Stimulated activated CD4-positive, alpha-beta T cell treated with anti-CD3 and anti-CD28 coated beads, Interleukin-15, amount 100 ng/mL, for 1 hour (primary cell): ENCODE measurements at places on chromosomes 12 and 14.

DNA sequence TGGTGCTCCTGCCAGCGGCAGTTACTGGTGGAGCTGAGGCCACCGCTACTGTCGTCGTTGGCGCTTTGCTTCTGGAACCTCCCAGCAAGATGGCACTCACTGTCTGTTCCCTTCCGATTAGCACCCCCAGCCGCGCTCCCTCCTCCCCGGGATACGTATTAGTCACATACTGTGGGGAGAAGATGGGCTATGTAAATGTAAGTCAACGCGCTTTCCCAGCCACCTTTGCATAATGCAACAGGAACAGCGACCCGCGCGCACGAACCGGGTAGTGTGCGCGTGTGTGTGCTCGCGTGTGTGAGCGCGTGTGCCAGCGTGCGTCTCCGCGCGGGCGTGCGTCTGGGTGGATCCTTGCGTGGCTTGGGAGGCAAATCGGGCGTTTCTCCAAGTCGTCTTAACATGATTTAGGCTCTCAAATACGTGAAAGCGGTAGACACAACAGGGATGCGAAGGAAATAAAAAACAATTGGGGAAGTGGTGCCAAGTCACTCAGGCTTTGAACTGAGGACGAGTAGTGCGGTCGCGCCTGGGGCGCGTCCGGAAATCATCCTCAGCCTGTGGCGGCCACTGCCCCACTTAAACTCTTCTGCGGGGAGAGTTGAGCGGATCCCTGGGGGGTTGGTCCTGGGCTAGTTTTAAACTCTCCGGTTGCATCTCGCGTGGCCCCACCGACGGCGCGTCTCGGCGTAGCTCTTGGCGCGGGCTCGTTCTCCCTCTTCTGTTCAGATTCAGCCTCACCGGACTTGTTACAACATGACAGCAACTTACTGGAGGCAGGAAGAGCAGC, 1.8 kb downstream of the FLRT2 start:
- no peak for DNase-seq

DNA sequence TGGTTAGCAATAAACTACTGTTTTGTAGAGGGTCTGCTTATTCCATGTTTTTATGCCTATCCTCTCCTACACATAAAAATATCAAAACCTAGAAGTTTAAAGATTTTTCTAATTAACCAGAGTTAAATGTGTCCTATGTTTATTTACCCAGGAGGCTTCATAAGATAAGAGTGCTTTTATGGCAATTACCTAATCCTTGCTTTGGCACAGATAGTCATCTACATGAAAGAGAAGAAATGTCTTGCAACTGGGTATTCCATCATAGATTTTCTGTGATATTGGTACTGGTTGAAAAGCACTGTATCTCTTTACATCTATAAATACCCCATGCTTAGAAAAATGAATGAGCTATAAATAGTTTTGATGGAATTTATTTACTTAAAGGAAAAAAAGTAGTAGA, 277.1 kb downstream of the CPNE8 start:
- no peak for DNase-seq

DNA sequence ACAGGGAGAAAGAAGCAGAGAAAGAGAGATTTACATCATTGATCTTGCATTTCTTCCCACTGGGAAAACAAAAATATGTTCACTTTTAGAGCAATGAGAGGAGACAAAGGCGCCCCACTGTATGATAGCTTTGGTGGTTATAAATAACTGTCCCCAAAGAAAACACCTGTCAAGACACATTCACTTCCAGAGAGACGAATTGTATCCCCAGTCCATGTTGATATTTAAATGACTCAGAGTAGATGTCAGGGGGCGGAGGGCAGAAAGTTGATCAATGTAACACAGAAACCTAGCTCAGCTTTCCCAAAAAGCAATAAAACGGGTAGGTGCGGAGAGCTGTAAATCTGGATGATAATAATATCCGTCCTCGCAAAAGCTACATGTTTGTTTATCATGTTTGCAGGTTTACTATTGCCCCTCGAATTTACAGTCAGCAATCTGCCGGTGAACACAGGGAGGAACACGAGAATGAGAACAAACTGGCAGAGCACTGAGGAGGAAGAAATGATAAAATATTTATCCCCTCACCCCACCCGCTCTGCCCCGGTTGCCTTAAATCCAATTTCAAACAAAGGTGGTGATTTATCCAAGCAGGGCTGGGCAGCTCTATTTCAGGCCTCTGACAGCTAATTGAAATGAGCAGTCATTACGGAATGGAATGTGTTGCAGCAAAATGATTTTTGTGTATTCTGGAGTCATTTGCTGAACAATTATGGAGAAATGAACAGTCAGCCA, 84.4 kb downstream of the CMKLR1 start:
- no peak for DNase-seq

DNA sequence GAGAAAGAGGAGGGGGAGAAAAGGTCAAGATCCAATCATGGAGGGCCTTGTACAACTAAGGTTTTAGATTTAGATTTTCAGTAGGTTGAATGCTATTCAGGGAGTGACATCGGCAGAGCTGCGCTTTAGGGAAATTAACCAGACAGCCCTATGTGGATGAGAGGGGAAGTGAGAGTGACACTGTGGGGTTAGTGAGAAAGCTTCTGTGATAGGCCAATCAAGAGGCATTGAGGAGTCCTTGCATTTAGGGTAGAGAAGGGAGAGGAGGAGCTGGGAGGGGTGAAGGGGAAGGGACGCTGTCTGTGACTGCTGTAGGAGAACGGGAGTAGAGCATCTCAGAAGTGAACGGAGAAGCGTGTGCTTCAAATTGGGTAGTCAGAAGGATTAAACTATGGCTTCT, 3.4 kb downstream of the HSD17B6 start:
- no peak for DNase-seq

GRCh38 chr12:66241061-66242043, 52.3 kb downstream of the IRAK3 start:
- DNase-seq = no peak

- no peak for DNase-seq
Observed at GRCh38 chr14:100187247-100187833, 27.9 kb upstream of the DEGS2 start.

DNA sequence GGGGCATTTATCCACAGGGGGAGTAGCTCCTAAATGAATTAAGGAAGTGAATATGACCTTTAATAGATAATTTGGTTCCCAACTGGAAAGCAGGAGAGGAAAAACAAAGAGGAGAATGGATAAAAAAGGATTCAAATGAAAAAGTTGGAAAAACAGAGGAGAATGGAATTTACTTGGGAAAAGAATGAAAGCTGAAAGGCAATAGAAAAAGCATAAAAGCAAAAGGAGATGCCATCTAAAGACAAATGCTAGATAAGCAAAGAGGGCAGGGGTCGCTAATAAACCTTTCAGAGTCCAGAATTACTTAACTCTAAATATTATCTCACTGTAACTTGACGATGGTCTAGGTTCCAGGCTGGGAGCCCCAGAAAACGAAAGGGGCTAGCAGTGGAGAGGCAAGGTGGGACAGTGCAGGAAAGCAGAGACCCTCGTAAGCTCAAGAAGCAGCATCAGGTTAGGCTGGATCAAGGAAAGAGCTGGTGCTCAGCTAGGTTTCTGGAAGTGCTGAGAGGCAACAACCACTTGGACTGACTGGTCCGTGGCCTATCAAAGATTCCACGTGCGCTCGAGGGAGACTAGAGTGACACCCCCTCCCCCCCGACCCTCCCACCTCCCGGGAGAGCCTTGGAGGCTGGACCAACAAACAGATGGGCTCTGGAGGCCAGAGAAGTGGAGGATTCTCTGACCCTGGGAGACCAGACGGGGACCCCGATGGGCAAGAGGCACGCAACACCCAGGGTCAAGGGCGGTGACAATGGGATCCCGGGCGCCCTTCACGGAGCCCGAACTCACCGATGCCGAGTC, 1.2 kb downstream of the SLC2A13 start:
- no peak for DNase-seq

DNA sequence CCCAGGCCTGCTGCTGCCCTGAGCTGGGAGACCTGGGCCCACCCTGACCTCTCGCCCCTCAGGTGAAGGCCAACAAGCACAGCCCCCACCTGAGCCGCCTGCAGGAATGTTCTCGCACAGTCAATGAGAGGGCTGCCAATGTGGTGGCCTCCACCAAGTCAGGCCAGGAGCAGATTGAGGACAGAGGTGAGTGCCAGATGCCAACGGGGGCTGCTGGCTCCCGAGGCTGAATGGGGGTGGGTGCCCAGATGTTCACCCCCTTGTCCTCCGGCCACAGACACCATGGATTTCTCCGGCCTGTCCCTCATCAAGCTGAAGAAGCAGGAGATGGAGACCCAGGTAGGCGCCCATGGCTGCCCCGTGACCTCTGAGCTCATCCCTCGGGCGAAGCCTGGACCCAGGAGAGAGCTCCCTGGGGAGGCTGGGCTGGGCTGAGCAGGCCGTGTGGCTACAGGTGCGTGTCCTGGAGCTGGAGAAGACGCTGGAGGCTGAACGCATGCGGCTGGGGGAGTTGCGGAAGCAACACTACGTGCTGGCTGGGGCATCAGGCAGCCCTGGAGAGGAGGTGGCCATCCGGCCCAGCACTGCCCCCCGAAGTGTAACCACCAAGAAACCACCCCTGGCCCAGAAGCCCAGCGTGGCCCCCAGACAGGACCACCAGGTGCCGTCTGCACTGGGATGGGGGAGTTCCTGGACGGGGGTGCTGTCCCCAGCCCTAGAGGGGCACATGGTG, 25.8 kb downstream of the HIP1R start:
- no peak for DNase-seq

- no peak for DNase-seq
Observed at GRCh38 chr14:48027115-48027514, 351.7 kb upstream of the MDGA2 start.

- DNase-seq = no peak
Observed at GRCh38 chr12:71142016-71142415, 15.8 kb downstream of the TSPAN8 start.

DNA sequence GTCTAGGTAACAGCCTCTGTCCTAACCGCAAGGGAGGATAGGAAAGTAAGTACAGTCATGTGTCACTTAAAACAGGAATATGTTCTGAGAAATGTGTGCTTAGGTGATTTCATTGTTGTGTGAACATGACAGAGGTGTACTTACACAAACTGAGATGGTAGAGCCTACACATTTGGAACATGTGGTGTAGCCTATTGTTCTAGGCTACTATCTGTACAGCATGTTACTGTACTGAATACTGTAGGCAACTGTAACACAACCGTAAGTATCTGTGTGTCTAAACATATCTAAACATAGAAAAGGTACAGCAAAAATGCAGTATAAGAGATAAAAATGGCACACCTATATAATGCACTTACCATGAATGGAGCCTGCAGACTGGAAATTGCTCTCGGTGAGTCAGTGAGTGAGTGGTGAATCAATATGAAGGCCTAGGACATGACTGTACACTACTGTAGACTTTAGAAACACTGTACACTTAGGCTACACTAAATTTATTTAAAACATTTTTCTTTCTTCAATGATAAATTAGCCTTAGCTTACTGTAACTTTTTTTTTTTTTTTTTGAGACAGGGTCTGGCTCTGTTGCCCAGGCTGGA, 13.2 kb upstream of the MDM2 start:
- DNase-seq = no peak
